NCI-H2107 (cell line): ENCODE measurements at places on chromosomes 4 and X.
A peak's percentile ranks its signal among the peaks of the same experiment; 100 is the strongest.

DNA sequence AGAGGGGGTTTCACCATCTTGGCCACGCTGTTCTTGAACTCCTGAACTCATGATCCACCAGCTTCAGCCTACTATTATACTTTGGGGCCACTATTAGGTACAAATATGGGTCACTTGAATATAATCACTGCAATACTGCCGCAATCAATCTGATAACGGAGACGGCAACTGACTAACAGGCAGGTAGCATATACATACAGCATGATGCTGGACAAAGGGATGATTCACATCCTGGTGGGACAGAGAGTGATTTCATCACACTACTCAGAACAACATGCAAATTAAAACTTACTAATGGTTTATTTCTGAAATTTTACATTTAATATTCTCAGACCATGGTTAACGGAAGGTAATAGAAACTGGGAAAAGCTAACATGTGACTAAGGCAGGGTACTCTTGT lies 10.9 kb downstream of the LRBA start:
- no peak for DNase-seq

DNA sequence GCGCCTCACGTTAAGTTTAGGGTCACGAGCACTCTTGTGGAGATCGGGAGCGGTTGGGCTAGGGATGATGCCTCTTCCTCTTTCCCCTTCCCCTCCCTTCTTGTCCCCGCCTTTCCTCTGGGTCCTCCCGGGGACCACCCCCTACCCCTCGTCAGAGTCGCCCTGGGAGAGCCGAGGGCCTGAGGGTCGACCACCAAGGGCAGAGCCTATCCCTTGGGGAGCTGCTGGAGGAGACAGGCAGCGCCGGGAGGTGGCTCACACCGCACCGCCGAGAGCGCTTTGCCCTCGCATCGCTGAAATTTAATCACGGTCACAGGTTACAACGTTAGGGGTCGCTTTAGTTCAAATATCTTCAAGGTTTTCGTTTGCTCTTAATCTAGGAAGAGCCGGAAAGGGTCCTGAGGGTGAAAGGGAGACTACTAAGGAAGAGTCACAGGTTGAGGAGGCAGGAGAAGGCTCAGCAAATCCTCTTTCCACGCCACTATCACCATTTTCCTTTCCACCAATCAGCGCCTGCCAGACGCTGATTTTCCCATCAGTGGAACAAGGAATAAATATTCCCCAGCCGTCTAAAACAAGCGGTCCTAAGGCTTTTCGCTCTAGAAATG lies 528 bp upstream of the SNCA start:
- no peak for DNase-seq

DNA sequence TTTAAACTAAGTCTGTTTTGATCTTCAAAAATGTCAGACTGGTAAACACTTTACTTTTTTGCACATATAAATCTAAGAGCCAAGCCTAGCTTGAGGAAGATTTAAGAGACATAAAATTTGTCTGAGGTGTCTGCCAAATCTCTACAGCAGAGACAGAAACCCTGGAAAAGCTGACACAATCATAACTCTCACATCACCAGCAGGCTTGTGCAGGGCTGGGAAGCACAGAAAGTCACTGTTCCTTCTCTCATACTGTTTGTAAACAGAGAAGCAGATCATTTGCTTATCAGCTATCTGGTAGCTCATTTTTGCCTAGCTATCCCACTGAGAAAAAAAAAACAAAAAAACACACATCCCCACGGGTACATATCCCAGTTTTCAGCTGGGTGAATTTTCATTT lies 7.0 kb downstream of the ENOX2 start:
- DNase-seq = no peak

- DNase-seq = no peak
Observed at GRCh38 chr4:105088110-105088879, 58.4 kb upstream of the TET2 start.

- DNase-seq = no peak
Observed at GRCh38 chr4:23747281-23747735, 142.5 kb downstream of the PPARGC1A start.

GRCh38 chrX:153845195-153845594 lies 14.9 kb upstream of the PDZD4 start:
- DNase-seq = no peak

DNA sequence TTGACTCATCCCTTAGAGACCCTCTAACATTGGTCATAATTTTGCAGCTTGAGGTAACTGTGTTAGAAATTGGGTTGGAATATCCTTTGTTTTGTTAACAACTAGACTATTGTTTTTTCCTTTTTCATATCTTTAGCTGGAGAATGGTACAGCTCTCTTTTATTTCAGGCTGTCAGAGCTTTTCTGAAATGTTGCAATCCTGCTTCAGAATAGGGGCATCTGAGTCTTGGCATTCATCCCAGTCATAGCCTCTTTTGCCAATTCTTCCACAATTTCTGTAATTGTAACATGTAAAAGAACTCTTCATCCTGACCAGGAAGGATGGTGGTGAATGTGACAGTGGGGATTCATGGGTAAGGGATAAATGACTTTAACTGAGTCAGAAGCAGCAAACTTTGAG lies 128.7 kb downstream of the FHIP1A start:
- DNase-seq = no peak

- no peak for DNase-seq
Observed at GRCh38 chr4:18404642-18405041, 383.1 kb upstream of the LCORL start.

DNA sequence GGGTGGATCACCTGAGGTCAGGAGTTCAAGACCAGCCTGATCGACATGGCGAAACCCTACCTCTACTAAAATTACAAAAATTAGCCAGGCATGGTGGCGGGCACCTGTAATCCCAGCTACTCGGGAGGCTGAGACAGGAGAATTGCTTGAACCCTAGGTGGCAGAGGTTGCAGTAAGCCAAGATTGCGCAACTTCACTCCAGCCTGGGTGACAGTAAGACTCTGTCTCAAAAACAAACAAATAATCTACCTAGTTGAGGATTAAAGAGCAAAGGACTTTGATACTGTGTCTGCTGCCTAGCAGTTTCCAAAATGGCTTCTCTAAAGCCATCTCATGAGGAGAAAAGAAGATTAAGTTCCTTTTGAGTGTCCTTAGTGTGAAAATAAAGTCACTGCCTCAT lies 37.8 kb downstream of the SMS start:
- DNase-seq = no peak

GRCh38 chr4:152348670-152349069 lies 187.2 kb downstream of the FBXW7 start:
- no peak for DNase-seq

DNA sequence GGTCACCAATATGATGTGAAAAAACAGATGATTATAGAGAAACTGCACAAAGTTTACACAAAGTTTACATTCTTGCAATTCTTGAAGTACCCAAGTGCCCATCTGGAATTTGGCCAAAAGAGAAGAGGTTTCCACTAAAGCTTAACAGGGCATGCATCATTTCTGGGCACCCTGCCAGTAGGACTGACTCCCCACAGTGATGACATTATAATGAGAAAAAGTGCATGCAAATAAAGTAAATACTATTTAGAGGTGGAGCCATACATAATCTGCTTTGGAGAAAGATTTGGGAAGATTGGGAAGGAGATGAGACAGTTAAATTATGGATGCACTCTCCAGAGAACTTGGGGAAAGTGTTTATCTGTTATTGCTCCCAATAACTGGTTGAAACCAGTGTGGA lies 93.7 kb upstream of the TRPC3 start:
- DNase-seq = peak; percentile 26

DNA sequence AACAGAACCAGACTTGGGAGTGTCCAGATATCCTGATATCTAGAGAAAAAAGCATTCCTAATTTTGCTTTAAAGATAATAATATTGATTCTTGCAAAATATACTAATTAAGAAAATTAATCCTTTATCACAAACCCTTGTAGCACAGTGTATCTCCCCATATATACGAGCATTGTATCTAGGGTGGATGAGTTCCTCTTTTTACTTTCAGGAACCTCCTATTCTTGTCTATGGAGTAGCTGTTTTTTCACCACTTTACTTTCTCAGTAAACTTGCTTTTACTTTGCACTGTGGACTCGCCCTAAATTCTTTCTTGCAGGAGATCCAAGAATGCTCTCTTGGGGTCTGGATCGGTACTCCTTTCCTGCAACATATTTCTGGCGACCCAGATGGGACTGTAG lies 103.9 kb downstream of the GLUD2 start:
- DNase-seq = no peak

DNA sequence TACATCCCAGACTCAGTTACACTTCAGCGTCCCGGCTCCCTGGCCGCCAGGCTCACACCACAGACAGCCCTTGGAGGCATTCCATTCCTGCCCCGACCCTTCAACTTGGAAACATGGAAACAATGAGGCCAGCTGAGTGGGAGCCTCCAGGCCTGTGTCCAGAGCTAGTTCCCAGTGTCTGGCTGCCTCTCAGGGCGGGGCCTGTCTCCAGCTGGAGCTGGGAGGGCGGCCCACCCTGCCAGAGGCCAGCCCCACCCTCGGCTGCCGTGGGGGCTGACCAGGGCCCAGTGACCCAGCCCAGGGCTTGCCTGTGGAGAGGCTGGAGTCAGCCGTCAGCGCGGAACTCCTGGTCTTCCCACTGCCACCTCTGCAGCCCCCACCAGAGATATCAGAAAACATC lies 37.4 kb upstream of the SPON2 start:
- no peak for DNase-seq

- no peak for DNase-seq
Observed at GRCh38 chr4:68145261-68145660, 15.6 kb upstream of the TMPRSS11F start.

GRCh38 chr4:186707574-186707973 lies 16.1 kb downstream of the FAT1 start:
- no peak for DNase-seq

GRCh38 chr4:24130637-24131036 lies 240.8 kb upstream of the PPARGC1A start:
- DNase-seq = no peak
